ENCODE measurements at places on chromosomes 7 and 10. TPM values are rescaled to one million over a fixed set of nuclear protein-coding genes. Genes with fewer than 3 reads are reported as not detected.

Gene AGMO
- total RNA-seq: 0.30 TPM

Gene SUMF2
- total RNA-seq: 76.1 TPM

DNA sequence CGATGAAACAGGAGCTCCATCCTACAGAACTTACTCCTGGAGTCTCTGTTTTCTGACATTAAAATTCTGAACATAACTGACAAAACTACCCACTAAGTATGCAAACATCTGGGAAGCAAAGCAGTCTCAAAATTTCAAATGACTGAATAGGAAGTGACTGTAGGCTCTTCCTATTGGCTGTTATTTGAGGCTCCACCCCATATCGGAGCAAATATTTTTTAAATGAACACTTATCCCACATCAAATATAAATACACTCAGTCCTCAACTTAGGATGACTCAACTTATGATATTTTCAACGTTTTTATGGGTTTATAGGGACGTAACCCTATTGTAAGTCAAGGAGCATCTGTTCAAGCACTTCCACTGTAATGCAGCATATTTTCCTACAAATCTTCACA lies 8.8 kb downstream of the HSPA12A start:
- no peak for DNase-seq

- DNase-seq: no peak
Observed at GRCh38 chr10:45076891-45077290, 76.2 kb downstream of the ZNF22 start.

GRCh38 chr10:59971915-59972314 lies 65.6 kb upstream of the CCDC6 start:
- peak; percentile 35 for DNase-seq

GRCh38 chr10:12504176-12504575 lies 154.8 kb downstream of the CAMK1D start:
- DNase-seq: no peak

GRCh38 chr7:91086200-91086599 lies 178.0 kb upstream of the FZD1 start:
- no peak for DNase-seq

- DNase-seq: no peak
Observed at GRCh38 chr7:137434946-137435345, 91.4 kb upstream of the PTN start.

- no peak for DNase-seq
Observed at GRCh38 chr10:33478675-33479125, 144.2 kb upstream of the NRP1 start.

DNA sequence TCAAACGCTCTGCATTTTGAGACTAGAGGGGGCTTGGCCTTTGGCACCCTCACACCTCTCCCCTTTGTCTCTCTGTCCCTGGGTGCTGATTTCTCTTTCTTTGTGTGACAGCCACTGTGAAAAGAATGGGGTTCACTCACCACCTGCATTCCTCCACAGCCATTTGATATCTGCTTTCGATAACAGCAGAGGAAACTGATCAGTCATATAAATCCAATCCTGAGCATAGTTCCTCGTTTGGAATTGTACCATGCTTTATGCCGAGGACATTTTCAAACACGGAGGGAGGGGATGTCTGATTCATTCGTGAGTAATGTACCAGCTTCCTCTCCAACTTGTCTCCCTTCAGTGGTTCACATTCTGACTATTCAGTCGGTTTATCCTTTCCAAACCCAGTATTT lies 15.8 kb downstream of the MET start:
- peak; percentile 31 for DNase-seq

GRCh38 chr10:17354781-17355180 lies 99.6 kb downstream of the ST8SIA6 start:
- no peak for DNase-seq

DNA sequence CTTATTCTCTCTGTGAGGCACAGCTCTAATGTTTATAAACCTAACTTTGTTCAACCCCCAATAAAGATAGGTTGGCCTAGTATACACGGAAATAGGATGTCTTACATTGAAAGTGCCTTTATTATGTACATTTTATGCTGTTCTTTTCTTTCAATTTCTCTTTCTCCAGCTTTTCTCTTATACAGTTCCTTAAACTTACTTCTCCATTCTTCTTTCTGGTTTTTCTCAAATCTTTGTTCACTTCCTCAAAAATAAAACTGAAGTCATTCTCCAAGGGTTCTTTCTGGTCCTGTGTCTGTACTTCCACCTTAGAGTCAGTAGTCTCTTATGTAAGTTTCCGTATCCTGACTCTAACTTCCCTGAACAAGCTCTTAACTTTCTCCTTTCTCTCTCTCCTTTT lies 29.2 kb upstream of the NAMPT start:
- no peak for DNase-seq

DNA sequence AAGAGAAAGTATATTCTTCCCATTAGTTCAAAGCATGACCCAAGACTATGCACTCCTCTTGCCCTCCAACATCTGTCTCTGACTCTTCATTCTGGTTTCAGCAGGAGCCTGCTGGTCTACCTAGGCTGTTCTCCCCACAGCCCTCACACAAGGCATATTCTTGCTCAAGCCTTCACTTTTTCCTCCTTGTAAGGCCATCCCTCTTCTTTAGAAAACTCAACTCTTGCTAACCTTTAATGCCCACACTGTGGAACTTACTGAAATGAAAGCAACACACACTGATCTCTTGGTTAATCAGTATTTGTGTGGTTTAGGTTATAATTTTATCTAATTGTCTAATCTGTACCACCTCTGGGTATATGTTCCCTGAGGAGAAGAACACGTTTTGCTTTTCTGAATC lies 75.8 kb downstream of the PRKCQ start:
- no peak for DNase-seq

All from neural progenitor cell (in vitro differentiated cells).